NCI-H2081 treated with DMSO at 0.1 percent for 48 hours (cell line): ENCODE measurements at places on chromosomes 12 and 14.

- no peak for DNase-seq
These were observed 95.5 kb upstream of the GARIN6 start for GRCh38 chr12:99552022-99552421.

- DNase-seq, result no peak
These were observed 3.2 kb upstream of the DUSP6 start for GRCh38 chr12:89355243-89356068.

DNA sequence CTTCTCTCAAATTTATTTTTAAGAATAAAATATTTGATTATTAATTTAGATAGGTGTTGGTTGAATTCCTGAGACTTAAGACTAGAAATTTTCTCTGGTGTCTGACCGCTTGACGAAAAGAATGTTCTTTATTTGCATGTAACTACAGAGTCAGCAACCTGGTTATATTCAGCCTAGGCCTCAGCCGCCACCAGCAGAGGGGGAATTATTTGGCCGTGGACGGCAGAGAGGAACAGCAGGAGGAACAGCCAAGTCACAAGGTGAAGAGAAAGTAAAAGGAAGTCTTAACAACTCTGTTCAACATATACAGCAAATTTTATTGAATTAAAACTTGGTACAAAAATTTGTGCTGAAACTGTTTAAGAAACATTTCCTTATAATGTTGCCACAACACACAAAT is 5.2 kb downstream of the PIWIL1 start:
- no peak for DNase-seq

- no peak for DNase-seq
These were observed 31.5 kb upstream of the ACTN1 start for GRCh38 chr14:69010648-69011047.

GRCh38 chr12:47805417-47805816 is 14.3 kb downstream of the HDAC7 start:
- DNase-seq, result no peak

GRCh38 chr14:68557648-68558047 is 235.2 kb downstream of the ZFP36L1 start:
- DNase-seq, result no peak
